ENCODE measurements at places on chromosomes 4 and X.

DNA sequence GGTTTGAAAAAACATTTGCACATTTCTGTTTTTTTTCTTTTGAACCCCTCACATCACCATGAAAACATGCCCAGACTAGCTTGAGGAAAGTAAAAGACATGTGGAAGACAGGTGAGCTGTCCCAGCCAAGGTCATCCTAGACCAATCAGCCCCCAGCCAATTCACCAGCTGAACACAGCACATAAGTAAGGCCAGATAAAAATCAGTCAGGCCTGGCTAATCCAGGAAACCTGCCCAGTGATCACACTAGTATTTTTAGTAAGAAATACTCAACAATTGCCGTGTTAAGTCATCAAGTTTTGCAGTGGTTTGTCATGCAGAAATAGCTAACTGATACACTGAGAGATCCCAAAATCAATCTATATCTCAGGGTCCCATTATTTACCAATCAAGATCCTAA is 4.4 kb upstream of the SMR3A start:
- DNase-seq = no peak

GRCh38 chr4:107691378-107691777 is 28.7 kb downstream of the PAPSS1 start:
- no peak for DNase-seq

DNA sequence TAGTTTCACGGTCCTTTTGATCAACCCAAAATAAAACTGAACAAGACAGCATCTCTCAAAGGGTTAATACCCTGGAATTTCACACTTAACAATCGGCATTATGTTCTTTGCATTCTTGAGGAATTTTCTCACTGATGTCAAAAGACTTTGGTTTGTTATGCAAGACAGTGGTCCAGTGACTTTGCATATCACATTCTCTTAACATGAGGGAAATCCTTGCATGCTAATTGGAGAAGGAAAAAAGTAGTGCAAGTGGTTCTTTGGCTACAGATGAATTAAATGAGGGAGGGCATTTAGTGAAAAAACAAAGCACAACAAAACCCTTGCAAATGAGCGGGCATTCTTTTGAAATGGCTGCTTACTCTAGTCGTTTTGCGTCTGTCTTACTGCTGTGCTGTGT is 105.1 kb upstream of the LIMCH1 start:
- DNase-seq = no peak

GRCh38 chrX:14026121-14026520 is 3.6 kb downstream of the GEMIN8 start:
- DNase-seq = no peak

GRCh38 chr4:128449251-128449650 is 161.6 kb upstream of the PGRMC2 start:
- no peak for DNase-seq

- no peak for DNase-seq
These were observed 21.1 kb downstream of the TEC start for GRCh38 chr4:48248559-48248953.

DNA sequence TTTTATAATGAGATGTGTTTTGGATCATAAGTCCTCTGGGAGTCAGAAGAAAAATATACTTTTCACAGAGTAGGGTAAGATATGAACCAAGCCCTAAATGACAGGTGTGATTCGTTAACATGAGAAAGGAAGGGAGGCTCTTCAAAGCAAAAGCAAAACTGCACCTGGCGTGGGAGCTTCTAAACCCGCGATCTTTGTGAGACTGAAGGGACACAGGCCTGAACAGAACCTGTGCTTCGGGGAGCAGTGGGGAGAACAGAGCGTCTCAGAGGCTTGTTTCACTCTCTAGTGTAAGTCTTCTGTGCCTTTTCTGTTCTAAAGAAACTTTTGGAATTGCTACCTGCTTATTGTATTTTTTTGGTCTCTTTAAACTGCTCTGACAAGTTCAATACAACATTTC is 30.2 kb upstream of the CYP4V2 start:
- no peak for DNase-seq

DNA sequence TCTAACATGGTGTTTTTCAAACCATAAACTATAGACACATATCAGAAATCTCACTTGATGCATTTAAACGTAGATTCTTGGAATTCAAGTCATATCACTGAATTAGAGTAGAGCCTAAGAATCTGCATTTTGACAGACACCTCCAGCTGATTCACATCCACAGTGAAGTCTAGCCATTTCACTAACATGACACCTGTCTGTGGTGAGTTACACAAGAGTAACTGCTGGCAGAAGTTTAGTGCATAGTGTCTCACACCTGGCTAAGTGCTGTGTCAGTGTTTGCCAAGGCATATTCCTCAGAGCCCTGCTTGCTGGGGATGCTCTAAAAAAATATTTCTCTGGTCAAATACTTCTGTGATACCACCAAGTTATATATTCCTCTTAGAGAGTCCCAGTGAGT is 237.5 kb upstream of the DIAPH2 start:
- DNase-seq = no peak

DNA sequence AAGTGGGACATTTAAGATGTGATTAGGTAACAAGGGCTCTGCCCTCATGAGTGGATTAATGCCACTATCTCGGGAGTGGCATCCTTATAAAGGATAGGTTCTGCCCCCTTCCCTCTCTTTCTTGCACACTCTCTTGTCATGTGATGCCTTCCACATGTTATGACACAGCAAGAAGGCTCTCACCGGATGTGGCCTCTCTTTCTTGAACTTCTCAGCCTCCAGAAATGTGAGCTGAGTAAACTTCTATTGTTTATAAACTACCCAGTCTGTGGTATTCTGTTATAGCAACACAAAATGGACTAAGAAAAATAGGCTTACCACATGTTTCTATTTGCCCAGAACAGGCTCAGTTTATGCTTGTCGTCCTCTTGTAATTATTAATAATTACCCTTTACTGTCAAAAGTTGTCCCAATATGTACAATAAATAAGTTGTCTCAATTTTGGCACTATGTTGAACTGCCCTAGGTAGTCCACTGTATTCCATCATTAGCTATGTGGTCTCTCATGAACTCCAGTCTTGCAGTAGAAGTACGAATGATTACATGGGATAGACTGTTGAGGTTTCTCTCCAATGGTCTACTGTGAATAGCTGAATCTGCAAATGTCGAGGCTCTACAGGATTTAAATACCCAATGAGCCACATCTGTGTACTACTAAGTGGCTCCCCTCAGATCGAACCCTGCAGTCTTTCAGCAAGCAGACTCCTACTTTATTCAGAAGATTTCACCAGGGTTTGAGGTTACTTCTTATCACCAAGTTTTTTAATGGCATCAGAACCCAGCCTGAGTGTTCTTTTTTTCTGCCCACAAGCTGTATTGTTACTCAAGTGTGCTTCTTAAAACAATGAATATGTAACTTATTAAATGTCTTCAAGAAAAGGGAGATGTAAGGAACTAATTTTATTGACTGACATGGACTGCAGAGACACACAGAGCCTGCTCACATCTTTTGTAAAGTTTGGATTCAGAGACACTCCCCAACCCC is 102.0 kb upstream of the LEF1 start:
- no peak for DNase-seq

GRCh38 chr4:110347805-110348204 is 128.2 kb upstream of the ENPEP start:
- no peak for DNase-seq

GRCh38 chr4:112748352-112748878 is 111.5 kb downstream of the LARP7 start:
- DNase-seq = no peak

DNA sequence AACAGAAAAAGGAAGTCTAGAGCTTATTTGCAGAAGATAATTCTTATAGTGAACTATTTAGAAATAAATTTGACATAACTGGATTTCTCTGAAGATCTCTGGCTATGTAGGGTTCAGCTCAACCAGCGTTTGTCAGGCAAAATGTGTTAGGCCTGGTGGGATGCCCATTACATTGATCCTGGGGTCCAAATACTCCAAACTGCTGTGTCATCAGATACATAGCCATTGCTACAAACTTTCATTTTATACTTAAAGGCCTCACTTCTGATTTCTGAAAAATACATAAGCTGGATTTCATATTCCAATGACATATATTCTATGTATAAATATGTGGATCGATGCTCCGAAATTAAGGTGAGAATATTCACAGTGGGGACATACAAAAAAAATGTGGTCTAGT is 1958.9 kb upstream of the TENM3 start:
- DNase-seq = no peak

DNA sequence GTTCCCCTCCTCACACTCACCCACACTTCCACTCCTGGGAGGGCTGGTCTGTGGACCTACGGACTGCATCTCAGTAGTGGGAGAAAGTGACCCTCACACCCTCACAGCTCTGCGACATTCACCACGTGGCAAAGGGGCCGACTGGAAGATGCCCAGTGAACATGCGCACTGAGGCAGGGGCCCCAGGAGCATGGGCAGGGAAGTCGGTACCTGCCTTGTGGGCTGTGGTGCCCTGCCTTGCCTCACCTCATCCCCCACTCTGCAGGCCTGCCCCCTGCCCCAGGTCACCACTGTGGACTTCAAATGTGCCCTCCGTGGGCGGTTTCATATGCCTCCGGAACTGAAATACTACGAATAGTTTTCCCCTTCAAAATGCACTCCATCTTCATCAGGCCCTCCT is 46.2 kb upstream of the XAGE1B start:
- no peak for DNase-seq

DNA sequence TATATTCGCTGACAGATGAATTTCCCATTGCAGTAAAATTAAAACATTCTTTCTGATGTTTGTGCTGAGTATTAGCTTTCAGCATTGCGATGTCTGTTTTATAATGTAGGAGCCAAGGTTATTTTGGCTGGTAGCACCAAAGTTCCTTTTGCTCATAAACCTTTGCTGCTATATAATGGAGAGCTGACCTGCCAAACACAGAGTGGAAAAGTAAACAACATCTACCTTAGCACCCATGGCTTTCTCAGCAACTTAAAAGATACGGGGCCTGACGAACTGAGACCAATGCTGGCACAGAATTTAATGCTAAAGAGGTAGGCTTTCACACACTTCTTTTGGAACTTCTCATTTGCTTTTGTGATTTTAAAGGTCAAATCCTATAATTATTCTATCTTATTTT is 46.0 kb downstream of the WDR19 start:
- DNase-seq = no peak

DNA sequence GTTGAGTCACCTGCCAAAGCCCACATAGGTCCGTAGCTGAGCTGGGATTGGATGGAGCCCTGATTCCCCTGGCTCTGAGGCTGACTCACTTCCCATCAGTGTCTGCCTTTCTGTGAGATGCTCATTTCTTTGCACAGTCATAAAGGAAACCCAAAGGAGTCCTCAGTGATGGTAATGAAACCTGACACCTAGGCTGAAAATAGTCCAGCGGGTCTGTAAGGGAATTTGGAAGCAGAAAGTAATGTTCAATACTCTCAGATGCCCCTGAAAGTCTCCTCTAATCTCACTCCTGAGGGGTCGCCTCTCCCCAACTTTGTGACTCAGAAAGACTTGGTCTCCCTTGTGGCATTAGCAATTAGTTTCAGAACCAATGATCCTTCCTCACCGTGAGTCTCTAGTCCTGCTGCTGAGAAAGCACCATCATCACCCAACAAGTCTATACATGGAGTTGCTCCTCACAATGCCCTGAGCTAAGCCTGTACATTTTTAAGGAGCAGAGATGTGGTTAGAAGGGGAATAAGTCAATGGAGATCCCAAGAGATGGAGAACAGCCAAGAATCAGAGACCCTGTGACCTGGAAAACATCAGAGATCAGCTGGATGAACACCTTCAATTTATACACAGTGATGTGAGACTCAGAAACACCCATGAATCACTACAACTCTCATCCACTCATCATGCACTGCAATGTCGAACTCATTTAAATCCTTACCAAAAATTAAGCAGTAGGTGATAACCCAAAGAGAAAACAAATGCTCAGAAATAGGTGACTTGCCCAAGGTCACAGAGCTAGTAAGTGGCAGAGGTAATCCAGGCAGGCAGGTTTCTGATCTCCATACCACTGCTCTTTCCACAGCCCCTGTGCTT is 219.0 kb upstream of the CPEB2 start:
- DNase-seq = peak; percentile 43

- DNase-seq = no peak
These were observed 119.4 kb downstream of the FAT4 start for GRCh38 chr4:125434136-125434535.

DNA sequence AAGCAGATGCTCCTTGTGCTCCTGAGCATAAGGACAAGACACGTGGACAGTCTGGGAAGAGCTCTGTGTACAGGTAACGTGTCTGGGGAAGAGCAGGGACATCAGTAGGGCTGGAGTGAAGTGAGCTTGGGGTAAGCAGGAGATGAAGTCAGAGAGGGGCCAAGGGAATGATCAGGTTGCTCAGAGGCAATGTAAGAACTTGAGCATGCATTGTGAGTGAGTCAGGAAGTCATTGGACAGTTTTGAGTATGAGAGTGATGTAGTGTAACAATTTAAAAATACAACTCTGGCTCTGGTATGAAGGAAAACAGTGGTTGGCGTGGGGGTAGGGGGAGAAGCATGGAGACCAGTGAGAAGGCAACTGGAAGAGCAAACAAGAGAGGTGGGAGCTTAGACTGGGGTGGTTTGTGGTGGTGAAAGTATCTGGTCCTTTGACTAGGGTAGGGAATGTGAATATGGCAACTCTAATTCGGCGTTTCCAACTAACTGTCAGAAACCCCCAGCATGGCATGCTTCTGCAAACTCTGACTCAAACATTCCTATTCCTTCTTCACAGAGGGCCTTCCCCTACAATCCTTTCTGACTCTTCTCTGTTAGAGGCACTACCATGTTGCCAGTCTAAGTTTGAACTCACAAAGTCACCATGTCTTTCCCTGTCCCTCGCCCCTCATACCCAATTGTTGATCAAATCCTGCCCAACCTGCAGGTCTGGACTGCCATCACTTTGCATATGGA is 57.2 kb downstream of the STBD1 start:
- no peak for DNase-seq

- no peak for DNase-seq
These were observed 1066.0 kb downstream of the FSTL5 start for GRCh38 chr4:161097821-161098220.

DNA sequence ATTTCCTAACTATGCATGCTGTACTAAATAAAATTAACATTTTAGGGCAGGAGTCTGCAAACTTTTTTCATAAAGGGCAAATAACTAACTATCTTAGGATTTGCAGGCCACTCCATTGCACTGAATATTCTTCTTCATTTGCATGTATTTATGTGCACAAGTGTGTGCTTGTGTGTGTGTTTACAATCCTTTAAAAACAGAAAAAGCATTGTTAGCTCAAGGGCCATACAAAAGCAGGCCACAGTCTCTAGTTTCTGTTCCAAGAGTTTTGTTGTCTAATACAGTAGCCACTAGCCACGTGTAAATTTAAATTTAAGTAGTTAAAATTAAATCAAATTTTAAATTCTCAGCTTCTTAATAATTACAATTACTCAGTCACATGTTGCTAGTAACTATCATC is 621.8 kb downstream of the TMA16 start:
- no peak for DNase-seq

- no peak for DNase-seq
These were observed 263.6 kb downstream of the HS3ST1 start for GRCh38 chr4:11165052-11165451.

All from activated T-cell treated with anti-CD3 and anti-CD28 coated beads for 48 hours (primary cell).